ENCODE measurements at places on chromosomes 3 and 15.

- no peak for DNase-seq
Measured at GRCh38 chr3:11514191-11514821, 129.4 kb downstream of the VGLL4 start.

GRCh38 chr3:71859123-71859519 is 74.2 kb upstream of the PROK2 start:
- DNase-seq: no peak

DNA sequence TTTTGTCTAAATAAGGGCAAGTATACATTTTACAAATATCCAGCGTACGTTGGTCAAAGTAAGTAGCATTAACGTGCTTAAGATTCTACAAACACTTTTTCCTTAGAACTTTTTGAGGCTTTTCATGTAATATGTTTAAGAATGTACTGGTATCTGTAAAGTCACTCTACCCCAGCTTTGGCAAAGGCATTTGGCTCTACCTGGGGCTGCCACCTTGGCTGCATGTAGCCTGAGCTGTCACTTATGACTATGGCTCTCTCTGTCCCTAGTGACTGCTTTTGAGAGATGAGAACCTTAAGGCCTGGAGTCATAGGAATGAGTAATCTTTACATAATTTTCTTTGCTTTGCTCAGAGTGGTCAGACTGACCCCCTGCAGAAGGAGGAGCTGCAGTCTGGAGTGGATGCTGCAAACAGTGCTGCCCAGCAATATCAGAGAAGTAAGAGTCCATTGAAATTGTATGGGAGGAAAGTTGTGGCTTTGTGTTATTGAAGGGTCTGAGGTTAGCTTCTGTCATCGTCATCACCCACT is 61.2 kb downstream of the IQGAP1 start:
- DNase-seq: no peak

GRCh38 chr3:88921986-88922385 is 185.4 kb upstream of the EPHA3 start:
- DNase-seq: no peak

DNA sequence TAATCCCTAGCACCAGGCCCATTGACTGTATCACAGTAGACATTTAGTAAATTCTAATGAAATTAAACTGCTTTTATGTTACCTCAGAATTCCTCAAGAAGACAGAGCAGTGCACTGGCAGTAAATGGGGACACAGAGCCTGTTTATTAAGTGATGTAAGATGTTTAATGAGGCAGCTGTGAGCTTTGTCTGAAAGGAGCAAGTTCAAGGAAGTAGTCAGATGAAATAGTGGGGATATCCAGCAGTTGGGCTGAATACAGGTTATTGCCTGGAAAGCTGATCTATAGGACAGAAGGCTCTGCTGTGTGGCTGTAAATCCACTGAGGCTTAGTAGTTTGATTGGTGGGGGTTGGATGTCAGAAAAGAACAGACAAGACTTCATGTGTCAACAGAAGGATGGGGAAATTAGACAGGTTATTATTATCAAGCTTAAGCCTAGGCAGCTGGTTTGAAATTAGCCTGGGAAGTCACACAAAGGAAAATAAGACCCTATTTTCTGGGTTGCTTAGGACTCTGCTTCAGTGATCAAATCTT is 62.2 kb downstream of the PFN2 start:
- DNase-seq: no peak

DNA sequence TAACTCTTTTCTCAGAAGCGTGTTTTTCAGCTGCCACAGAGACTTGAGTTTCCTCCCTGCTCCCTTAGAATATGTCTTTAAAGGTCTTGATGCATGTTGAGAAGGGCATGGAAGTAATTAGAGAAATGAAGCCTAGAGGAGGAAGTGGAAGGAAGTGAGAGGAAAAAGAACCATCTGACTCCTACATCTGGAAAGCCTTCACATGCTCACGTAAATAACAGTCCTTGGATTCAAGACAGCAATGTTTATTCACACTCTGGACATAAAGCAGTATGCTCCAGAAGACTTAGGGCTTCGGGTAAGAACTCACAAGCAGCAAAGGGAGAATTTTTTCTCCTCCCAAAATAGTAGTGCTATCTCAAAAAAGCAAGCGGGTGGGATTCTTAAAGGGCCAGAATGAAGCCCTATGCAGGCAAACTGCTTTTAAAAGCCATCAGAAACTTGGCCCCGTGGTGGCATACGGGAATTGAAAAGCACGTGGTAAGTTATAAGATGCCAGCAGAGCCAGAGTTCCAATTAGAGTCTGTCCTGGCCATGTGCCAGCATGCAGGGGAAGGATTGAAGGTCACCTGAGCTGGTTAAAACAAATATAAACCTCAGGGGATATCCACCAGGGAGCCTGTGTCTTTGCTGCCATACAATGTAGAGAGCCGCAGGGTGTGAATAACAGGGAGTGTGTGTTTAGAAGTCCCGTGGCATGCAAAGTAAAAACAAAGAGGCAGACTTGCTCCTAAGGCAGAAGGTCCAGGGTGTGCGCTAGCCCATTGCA is 380.8 kb upstream of the NDN start:
- no peak for DNase-seq

- peak; percentile 16 for DNase-seq
Measured at GRCh38 chr3:33096093-33096868, 665 bp downstream of the GLB1 start.

DNA sequence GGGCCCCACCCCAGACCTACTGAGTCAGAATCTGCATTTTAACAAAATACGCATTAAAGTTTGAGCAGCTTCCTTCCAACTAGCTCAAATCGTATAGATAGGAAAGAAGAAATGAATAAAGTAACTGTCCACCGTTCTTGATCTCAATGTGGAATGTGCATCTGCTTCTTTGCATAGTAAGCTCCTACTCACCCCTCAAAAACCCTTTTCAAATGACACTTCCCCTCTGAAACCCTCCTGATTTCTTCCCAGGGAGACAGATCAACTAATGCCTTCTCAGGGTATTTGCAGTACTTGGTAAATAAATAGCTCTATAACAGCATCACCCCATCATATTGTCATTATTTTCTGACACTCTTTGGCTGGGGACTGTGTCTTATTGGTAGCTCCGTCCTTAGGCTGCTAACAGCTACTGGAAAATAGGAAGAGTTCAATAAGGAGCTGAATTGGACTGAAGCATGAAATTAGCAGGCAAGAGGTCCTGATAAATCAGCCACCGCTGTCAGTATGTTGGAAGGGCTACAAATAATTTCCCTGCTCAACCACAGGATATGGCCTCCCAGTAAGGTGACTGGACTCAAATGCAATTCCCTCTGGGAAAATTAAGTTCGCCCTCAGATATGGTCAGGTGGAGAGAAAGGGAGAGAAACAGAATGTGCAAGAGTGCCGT is 10.2 kb downstream of the OXTR start:
- no peak for DNase-seq

DNA sequence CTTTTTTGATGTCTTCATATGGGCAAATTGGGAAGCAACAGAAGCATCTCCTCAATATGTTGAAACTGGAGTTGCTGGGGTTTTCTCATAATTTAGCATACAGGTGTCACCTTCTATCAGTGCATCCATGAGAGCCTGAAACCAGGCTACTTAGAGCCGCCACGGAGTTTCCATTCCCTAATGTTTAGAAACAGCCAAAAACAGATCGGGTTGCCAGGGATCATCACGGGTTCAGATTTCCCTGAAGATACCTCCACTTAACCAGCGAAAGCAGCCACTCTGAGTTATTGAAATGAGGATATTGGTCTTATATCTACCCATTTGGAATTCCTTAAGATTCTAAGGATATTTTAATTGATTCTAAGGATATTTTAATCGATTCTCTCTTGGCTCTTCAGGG is 14.5 kb downstream of the TERB2 start:
- DNase-seq: no peak

GRCh38 chr3:17632401-17633100 is 109.9 kb downstream of the TBC1D5 start:
- DNase-seq: no peak

DNA sequence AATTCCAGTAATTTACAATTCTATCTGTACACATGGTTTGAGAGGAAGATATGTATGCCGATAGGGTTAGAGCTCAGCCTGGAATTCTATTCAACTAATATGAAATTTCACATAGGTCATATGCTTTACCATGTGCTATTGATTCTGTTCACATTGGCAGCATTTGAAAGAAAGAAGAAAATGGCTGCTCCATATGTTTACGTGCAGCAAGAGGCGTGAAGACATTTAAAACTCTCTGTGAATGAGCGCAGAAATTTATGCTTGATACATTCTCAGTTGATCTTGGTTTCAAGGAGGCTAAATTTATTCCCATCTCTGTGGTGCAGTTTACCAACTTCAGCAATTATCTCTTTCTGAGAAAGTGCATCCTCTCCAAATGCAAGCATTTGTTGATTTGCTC is 478.9 kb downstream of the CNTN4 start:
- no peak for DNase-seq

DNA sequence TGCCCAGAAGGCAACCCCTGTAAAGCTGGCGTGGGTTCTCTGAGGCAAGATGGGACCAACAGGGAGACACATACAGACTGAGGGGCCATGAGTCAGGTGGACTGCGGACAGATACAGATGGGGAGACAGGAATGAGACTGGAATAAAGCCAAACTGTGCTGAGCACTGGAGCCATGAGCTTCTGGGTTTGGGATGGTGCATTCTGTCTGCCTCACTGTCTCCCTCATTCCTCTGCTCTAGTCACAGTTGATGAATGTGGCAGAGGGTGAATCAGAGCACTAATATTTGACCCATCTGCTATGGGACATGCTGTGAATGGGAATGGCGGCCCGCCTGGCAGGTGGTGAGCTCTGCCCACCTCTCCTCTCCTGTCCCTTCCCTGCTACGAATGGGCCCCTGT is 262.9 kb downstream of the EPHB1 start:
- DNase-seq: no peak

DNA sequence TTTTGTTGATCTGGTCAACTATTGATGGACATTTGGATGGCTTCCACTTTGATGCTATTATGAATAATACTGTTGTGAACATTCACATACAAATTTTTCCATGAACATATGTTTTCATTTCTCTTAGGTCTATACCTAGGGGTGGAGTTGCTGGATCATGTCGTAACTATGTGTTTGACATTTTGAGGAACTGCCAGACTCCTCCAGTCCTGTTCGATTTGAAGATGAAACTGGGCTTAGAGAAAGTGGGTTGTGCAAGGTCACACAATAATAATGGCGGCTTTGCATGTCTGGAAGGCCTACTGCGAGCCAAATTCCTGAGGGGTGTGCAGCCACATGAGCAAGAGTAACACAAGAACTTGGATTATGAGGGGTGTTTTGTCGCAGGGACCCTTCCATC is 2.6 kb downstream of the TSEN2 start:
- no peak for DNase-seq

GRCh38 chr3:42735019-42735418 is 32.4 kb upstream of the HHATL start:
- DNase-seq: no peak

DNA sequence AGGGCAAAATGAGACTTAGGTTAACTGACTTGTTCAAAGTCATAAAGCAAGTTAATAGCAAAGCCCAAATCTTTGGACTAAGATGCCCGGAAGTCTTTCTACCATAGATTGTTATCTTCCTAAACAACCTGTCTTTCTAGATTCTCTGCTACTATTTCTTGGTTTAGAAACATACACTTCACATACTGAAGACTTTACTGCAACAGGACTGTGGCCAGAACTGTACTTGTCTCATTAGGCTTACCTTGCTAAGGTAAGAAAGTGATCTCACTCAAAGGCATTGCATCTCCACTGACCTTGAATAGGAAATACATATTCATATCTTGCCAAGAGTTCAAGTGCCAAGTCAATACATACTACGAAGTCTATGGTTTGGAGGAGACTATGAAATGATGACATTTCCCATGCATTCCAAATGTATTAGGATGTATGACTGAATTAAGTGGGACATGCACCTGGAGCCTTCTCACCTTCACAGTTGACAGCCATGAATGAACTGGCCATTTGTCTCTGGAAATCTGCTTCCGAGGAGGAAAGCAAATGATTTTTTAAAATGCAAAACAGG is 5.0 kb downstream of the ZDHHC3 start:
- no peak for DNase-seq

GRCh38 chr3:39638301-39638700 is 170.8 kb downstream of the MOBP start:
- DNase-seq: no peak

DNA sequence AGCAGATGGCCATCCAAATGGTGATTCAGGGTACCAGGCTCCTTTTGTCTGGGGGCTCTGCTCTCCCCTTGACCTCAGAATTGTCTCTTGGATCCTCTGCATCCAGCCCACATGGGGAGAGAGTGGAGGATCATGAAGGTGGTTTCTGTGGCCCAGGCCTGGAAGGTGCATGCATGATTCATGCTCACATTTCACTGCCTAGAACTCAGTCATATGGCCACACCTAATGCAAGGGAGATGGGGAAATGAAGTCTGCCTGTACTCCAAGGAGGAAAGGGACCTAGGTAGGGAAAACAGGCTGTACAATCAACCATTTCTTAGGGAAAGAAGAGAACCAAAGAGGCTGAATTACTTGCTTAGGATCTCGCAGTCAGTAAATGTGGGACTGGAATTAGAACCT is 15.1 kb downstream of the HRG start:
- no peak for DNase-seq
